ENCODE measurements at places on chromosomes 6 and 20.

- no peak for DNase-seq
These were observed 654.6 kb downstream of the KIF16B start for GRCh38 chr20:15918631-15919030.

GRCh38 chr6:158464483-158464882, 95.4 kb upstream of the TMEM181 start:
- no peak for DNase-seq

DNA sequence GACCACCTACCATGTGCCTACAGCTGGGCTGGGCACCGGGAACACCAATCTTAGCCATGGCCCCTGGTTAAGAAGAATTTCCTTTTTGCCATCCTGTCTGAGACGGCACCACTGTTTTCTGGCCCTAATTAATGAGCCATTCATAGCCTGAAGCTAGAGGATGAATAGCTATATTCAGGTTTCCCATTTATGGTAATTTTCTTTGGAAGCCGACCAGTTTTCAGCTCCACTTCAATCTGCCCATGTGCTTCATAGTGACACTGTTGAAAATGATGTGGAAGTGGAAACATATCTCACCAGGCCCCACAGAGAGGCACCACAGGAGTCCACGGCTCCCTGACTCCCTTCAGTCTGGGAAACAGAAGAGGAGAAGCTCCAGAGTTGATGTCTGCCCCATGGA, 22.6 kb upstream of the ULBP3 start:
- peak; percentile 33 for DNase-seq

GRCh38 chr20:34293119-34293518, 10.0 kb downstream of the AHCY start:
- no peak for DNase-seq

DNA sequence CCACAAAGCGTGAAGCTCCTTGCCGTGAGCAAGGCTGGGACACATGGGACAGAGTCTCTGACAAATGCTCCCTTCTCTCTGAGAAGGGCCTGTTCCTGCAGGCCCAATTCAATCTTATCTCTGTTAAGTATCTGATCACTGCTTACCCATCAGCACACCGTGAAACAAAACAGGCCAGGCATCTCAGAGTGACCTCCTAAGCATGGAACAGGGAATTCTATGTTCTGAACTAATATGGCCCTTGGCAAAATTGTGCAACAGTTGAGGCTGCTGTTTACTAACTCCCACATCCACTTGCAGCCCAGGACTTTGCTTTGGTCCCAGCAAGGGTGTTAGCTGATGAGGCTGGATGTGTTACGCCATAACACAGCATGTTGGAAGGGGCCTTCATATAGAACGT, 79.2 kb downstream of the GCLC start:
- DNase-seq: no peak

DNA sequence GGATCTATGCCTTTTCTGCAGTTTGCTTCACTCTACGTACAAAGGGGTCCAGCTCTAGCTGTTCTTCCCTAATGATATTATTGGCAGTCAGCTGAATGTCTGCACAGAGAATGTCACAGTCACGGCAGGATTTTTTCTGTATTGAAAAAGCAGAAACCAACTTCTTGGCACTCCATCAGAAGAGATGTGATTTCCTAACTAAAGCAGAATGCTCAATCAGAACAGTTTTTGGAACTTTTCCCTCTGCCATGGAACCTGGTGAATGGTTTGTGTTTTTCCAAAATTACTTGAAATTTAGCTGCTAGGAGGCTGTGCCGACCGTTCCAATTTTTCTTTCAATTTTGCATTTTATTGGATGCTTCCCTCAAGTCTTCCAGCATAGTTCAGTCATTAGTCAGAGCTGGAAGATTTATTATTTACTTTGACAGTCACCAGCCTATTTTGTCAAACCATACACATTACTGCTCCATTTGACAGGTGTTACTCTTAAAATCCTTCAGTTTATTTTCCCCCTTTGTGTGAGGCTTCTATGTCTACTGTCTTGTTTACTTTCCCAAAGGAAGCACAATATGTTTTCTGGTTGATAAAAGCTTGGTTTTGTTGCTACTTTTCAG, 259.6 kb upstream of the EPHA7 start:
- DNase-seq: peak; percentile 34

DNA sequence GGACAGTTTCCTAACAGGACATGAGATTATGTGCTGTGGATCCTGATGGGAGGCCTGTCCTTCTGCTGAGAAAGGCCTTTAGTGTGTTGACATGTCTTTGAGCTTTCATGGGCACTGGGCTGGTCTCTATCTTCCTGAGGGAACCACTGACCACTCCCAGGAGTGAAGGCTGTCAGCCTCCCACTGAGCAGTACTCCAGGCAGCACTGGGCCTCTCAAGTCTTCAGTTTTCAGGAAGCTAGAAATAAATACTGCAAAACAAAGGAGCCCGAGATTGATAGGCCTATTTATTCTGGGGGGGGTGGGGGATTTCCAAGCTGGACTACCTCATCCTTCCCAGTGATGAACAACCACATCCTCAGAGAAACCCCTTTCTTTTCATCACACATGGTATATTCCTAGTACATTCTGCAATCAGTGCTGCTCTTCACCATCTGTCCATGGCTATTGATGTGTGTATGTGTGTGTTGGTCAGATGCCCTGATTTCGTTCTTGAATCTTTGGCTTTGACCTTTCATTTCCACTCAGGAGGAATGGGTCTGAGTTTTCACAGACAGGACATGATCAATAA, 180.9 kb upstream of the SPTLC3 start:
- peak; percentile 82 for DNase-seq

DNA sequence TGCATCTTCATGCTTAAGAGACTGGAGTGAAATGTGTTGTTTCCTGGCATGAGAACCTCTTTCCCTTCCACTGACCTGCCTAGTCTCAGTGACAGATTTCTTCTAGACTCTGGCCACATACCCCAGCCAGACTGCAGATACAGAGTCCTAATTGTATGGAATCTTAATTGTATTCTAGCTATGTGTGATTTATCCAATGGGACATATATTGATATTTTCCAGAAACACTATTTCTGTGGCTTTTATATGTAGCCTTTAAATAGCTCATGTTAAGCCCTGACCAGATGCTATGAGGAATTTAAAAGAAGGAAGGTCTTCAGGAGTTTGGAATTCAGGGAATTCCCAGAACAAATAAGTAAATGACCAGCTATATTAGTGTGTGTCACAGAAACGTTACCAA, 99.0 kb downstream of the FIG4 start:
- no peak for DNase-seq

GRCh38 chr6:1222728-1223595, 88.9 kb upstream of the FOXQ1 start:
- DNase-seq: no peak
